ENCODE measurements at places on chromosomes 7 and 10.

GRCh38 chr10:17866346-17866745, 57.2 kb downstream of the MRC1 start:
- ATAC-seq: no peak

DNA sequence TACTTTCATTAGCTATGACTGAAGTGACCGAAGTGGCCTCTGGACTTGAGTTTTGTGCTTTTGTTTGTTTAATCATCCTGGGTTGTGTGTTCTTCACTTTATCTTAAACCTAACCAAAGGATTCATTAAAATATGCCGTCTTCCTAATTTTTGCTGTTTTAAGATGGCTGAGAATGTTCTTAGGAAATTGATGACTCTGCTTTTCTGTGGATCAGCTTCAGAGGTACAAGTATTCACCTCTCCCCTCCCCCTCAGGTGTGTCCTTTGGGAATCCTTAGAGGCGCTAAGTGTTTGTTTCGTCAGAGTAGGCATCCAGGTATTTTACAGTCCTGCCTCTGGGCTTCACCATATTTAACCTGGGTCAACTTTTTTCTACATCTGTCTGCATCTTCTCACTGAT, 1.1 kb downstream of the CCDC126 start:
- no peak for ATAC-seq

- no peak for ATAC-seq
Observed at GRCh38 chr10:48271047-48271730, 3.3 kb downstream of the FRMPD2 start.

DNA sequence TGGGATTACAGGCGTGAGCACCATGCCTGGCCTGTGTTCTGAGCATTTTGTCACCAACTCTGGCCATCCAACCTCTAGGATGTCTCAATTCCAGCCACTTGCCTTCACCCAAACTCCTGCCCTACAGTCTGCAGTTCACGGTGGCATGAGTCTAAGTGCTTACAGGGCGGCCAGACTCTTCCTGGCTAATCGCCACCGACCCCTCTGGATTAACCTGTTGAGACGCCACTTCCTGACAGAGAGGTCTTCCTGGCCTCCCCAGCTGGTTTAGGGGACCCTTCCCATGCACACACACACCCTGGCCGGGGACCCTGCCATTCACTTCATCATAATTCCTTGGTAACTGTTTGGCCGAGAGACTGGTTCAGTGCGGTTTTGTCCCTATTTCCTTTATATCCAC, 211.5 kb upstream of the SH2B2 start:
- no peak for ATAC-seq

- ATAC-seq: no peak
Observed at GRCh38 chr10:113756940-113757543, 5.6 kb downstream of the PLEKHS1 start.

- no peak for ATAC-seq
Observed at GRCh38 chr7:37698276-37698675, 14.7 kb downstream of the GPR141 start.

GRCh38 chr7:115600207-115600606, 430.4 kb downstream of the TFEC start:
- ATAC-seq: no peak

DNA sequence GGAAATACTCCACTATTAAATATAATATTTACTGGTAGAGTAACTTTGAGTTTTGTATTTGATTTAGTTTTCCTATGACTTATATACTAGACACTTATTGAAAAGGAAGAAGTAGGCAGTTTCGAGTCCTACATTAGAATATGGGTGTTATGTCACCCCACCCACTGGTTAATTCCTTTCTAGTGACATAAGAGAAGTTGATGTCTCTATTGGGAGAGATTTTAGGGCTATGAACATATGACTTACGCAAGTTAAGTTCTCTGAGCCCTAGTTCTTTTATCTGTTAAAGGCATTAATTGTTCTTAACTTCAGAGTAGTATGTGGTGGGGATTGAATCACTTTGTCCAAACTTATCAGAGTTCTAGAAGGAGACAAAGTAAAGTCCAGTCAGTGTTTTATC, 30.5 kb downstream of the CPED1 start:
- no peak for ATAC-seq

GRCh38 chr10:16361086-16361485, 75.7 kb upstream of the PTER start:
- ATAC-seq: no peak

DNA sequence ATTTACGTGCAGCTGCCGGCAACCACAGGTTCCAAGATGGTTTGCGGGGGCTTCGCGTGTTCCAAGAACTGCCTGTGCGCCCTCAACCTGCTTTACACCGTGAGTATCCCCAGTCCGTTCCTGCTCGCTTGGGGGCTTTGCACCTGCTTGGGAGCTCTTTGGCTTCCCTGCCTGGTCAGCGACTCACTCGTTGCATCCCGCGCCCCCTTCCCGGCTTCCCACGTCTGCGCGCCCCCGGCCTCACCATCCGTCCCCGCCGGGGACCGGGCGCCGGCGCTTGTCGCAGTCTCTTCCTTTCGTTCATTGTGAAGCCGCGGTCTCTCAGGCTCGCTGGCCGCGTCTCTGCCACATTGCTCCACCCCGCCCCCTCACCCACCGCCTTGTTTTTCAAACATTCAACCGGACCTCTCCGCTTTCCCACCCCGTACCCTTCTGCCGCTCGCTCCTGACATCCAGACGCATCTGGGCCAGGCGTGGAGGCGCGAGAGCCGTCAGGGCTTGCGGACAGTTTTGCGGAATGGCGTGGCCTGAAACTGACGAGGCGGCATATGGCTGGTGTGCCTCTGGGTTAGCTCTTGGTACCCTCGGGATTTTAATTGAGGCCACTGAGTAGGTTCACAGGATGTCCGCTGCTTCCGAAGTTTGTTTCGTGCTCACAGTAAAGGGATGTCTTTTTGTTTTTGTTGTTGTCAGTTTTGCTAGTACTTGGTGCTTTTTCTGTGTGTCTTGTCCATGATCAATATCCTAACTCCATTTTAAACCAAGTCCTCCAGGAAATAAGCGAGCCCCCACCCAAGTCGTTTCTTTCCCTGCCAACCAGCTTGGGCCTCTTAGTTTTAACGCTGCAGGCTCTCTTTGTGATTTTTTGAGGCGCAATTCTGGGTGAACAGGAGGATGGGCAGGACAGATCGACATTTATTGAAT, 639 bp downstream of the TSPAN13 start:
- ATAC-seq: peak; percentile 64

GRCh38 chr7:139047970-139048369, 12.1 kb upstream of the ZC3HAV1L start:
- no peak for ATAC-seq
